Activated naive CD8-positive, alpha-beta T cell treated with anti-CD3 and anti-CD28 coated beads, Interleukin-2, amount 50 U/mL, for 24 hours (primary cell): ENCODE measurements at places on chromosomes 2 and 18.

DNA sequence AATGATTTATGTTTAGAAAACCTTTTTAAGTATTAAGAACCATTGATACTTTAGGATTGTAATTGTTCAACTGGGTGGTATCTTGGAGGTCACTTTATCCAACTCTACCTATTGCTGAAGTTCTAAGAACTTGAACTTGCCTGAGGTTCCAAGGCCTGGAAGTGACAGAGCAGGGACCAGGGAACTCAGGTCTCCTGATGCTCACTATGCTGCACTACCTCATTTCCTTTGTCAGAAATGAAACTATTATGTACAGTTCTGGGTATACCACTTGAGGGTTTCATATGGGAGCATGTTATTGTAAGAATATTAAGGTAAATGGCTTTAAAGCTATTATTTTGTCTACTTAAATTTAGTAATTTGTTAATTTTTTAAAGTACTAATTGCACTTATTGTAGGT lies 3.0 kb downstream of the MBD5 start:
- DNase-seq, result peak; percentile 14

- no peak for DNase-seq
These were observed 61.1 kb upstream of the NFATC1 start for GRCh38 chr18:79334496-79335233.

DNA sequence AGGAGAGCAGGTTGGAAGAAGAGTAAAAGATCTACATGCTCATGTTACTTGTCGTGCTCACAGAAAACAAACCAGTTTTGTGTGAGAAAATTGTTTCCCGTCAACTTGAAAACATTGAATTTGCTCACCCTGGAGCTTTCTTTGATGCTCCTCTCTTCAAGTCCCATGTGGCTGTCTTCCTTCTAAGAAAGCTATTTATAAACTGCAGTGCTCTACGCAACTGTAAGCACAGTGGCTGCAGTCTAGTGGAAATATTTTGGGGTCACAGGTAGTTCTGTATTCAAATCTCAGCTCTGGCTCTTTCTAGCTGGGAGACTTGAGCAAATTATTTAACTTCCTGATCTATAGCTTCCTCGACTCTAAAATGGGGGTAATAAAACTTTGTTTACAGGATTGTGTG lies 211.8 kb downstream of the PLCL1 start:
- DNase-seq, result no peak

DNA sequence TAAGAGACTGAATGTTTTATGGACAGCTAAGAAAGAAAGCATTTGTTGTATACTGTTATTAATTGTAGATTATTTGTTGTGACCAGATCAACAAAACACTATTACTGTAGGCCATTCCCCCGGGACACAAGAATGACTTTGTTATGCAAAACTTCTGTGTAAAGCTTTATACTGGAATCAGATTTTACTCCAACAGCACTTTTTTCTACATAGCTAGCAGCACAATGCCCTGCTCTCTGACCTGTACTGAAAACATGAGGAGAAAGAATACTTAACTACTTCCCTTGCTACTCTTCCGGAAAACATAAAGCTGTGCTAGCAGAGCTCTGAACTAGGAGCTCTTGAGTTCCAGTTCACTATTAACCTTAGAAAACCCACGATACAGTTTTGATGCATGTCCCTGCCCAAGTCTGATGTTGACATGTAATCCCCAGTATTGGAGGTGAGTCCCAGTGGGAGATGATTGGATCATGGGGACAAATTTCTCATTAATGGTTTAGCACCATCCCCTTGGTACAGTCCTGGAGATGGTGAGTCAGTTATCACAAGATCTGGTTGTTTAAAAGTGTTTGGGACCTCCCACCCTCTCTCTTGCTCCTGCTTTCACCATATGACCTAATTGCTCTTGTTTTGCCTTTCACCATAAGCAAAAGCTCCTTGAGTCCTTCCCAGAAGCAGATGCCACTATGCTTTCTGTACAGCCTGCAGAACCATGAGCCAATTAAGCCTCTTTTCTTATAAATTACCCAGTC lies 601.1 kb upstream of the PIK3C3 start:
- DNase-seq, result no peak

DNA sequence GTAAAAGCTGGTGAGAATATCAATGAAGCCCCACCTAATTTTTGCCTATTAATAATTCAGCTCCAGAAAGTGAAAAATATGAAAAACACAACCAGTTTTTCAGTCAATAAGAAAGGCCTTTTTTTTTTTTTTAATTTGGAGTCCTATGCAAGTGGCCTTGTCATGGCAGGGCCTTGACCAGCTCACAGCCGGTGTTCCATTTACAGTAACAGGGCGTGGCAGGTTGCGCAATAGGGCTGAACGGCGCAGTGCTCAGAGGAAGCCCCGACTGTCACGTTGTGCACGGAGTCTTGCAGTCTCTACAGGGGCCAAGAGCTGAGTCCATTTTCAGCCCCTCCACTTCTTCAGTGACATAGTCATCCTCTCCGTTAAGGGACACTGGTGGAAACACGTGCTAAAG lies 184.1 kb upstream of the FN1 start:
- DNase-seq, result peak; percentile 5

GRCh38 chr2:23446916-23447315 lies 61.9 kb downstream of the KLHL29 start:
- DNase-seq, result no peak

- no peak for DNase-seq
These were observed 14.3 kb downstream of the IGFBP5 start for GRCh38 chr2:216680951-216681629.

DNA sequence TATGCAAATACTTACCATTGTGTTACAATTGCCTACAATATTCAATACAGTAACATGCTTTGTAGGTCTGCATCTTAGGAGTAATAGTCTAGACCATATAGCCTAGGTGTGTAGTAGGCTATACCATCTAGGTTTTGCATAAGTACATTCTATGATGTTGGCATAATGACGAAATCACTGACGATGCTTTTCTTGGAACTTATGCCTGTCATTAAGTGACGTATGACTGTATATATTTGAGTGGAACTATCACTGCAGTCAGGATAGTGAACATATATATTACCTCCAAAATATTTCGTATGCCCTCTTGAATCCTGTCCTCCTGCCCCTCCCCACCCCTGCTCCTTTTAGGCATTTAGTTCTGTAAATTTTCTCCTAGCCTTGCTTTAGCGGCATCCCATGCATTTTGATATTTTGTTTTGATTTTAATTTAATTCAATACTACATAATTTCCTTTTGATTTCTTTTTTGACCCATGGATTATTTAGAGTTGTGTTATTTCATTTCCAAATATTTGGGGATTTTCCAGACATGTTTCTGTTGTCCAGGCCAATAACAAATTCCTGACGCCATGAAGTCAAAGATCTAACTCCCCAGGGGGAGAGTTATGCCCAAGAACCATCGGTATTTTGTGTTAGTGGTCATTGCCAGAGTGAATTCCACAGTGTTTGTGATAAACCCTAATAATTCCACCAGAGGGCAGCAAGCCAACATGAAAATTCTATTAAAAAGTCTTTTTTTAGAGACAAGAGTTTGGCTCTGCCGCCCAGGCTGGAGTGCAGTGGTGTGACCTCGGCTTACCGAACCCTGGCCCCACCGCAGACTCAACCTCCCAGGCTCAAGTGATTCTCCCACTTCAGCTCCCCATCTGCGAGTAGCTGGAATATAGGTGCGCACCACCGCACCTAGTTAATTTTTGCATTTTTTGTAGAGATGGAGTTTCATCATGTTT lies 24.2 kb upstream of the CASP8 start:
- DNase-seq, result peak; percentile 38

DNA sequence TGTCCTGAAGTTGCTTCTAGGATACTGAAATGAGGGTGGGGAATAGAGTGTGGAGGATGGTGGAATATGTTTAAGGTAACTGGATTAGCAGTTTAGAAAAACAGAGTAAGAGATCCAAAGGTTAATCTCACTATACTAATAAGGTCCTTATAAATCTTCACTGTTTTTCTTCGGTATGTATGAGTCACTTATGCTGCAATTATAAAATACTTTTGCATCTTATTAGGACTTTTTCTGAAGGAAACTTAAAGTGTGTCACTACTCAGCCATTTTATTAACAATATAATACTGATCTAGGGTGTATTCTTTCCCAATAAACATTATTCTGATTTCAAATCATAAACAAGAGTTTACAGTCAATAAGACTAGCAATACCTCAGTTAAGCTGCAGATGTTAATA lies 182.3 kb downstream of the ZNF521 start:
- DNase-seq, result no peak

GRCh38 chr2:159807183-159808031 lies 9.4 kb upstream of the CD302 start:
- peak; percentile 10 for DNase-seq

GRCh38 chr2:96866986-96867755 lies 2.7 kb downstream of the SEMA4C start:
- no peak for DNase-seq

DNA sequence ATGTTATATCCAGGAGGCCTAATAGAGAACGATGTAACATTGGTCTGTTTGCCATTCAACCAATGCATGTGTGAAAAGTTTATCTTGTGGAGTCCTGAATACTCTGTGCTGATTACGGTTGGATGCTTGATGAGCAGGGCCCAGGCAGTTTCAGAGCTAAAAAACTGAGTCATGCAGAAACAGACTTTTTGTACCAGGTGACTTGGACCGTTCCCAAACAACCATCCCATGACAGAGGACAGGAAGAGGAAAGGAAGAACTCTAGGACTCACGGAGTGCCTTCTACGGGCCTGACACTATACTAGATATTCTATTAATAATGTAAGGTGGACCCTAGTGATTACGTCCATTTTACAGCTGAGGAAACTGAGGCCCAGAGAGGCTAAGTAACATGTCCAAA lies 142.1 kb downstream of the ARHGAP28 start:
- no peak for DNase-seq

DNA sequence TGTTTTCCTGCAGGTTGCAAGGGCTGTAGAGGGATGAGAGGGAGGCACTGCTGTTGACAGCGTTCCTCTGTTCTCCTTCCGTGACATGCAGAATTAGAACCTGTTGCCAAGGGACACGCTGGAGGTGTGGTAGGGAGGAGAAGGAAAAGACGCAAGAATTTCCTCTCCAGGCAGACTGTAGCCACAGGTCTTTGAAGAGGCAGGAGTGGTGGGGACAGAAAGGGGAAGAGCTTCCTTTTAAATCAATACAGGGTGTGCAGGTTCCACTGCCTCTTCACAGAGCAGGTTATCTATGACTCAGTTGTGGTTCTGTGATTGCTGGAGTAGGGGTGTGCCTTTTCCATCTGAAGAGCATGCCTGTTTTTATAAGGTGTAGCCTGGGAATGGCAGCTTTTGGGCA lies 133.0 kb downstream of the WDSUB1 start:
- DNase-seq, result no peak

DNA sequence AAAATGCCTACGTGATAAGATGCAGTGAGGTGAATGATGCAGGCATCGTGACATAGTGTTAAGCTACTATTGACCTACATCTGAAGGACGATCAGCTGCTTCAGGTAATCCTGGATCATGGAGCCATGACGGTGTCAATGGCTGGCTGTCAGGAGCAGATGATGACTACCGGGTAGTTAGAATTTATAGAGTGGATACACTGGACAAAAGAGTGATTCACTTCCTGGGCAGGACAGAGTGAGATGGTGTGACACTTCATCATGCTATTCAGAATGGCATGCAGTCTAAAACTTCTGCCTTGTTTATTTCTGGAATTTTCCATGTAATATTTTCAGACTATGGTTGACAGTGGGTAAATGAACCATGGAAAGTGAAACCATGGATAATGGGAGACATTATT lies 29.5 kb downstream of the METTL8 start:
- DNase-seq, result no peak

- no peak for DNase-seq
These were observed 76.5 kb downstream of the CCDC102B start for GRCh38 chr18:68874361-68874760.

- no peak for DNase-seq
These were observed 35.4 kb downstream of the ANKRD29 start for GRCh38 chr18:23627321-23627720.

- DNase-seq, result no peak
These were observed 14.5 kb downstream of the CAPN14 start for GRCh38 chr2:31202833-31203232.

DNA sequence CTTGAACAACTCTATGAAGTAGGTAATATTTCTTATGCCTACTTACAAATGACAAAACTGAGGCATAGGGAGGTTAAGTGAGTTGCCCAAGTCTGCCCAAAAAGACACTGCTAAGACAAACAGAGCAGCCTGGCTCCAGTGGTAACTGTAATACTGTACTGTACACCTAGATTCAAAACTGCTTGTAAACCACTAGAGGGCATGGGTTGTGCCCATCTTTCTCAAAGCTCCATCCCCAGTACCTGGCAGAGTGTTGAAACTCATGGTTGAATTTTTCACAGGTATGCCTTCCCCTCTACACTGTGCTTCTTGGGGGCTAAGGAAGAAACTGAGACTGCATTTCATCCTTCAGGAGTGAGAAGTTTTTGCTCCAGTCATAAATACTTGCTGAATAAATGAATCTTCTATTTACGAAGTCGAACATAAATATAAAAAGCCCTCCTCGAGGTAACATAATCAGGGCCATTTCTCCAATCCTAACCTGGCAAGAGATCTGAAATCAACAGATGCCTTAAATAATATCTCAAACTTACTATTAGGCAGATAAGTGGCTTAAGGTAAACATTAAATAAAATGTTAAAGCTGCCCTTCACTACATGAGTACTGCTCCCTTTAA lies 2.0 kb downstream of the PPP4R1 start:
- DNase-seq, result peak; percentile 5

- DNase-seq, result no peak
These were observed 237.5 kb upstream of the CHAC2 start for GRCh38 chr2:53530126-53530525.

DNA sequence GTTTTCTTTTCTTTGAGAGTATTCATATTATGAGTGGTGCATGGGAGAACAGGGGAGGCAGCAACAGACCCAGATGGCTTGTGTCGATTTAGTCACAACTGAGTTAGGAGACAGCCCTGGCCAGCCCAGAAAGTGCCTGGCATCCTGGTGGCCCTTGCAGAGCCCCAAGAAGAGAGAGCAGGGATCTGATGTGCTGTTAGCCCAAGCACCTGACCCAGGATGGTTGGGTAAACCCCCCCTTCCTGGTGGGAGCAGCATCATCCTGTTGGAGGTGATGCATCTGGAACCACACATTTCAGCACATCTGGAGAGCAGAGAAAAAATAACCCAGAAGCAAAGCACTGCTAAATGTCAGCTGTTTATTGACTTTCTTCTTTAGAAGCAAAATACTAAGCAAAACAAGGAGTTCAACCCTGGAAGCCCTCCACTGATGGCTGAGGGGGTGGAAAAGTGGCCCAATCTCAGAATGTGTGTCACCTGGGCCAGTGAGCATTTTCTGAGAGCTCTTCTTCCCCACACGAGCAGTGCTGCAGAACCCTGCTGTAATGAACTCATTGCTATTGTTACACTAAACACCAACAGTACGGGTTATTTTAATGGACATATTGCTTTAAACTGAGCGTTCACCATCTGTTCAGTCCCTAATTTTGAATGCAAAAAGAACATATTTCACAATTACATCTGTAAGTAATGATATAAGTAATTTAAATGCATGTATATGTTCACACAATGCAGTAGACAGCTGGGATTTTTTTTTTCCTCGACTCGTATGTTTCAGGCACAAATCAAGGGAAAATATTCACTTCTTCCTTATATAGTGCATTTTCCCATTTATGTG lies 100.6 kb upstream of the SMIM21 start:
- DNase-seq, result no peak
